ENCODE measurements at places on chromosomes 13 and 19.
A peak's percentile ranks its signal among the peaks of the same experiment; 100 is the strongest.

- DNase-seq = no peak
Measured at GRCh38 chr13:112893570-112894422, 75.2 kb upstream of the MCF2L start.

- DNase-seq = peak; percentile 39
Measured at GRCh38 chr13:40206241-40207000, 460.0 kb downstream of the FOXO1 start.

DNA sequence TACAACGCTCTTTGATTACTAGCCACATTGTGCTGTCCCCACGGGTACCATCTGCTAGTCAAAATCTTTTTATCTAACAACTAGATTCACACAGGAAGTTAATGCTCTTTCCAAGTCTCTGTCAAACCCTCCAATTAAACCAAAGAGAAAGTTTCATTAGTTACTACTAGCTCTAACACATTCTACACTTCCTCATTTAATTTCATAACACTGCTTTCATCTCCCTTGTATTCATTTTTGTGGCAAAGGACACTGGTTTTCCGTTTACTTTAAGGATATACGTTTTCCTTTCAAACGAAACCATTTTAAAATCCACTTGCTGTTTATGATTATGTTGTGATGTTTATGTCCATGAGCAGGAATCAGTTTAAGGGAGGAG, 5.3 kb downstream of the DYRK1B start:
- no peak for DNase-seq

DNA sequence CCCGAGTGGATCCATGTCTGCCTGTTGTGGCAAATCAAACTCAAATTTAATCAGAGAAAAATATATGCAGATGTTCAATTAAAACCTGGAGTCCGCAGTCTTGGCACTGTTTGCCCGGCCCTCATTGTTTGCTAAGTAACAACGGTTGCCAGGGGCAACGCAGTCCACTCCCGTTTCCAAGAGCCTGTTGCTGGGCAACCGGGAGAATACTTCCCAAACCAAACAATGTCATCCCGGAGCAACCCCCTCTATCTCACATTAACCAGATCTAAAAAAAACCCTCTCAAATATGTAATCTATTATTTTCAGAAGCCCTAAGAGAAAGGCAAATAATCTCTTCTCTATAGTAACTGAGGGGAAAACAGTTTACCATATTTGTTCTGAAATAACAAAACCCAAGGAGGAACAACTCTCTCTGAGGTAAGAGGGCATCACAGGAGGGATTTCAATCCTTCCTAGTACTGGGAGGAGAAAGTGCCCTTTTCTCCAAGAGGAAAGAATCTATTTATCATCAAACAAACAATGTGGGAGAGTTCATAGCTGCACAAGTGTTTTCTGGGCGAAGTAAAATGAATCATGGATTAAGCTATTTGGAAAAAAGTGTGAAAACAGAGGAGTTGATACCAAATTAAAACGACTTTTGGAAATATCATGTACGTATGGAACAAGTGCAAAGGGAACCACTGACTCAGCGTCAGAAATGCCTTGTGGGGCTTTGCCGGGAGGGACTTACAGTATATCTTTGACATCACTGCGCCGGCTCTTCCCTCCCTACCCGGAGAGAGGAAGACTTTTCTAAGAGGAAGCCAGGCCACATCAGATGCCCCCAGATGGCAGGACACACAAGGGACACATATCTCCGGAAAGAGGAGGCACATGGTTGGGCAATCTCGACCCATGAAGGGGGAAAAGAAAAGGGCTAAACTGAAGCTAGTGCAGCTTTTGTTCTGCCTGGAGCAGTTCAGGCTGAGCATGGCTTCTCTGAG, 43.3 kb downstream of the RFX2 start:
- no peak for DNase-seq

All from CD4-positive, alpha-beta T cell (primary cell).